ENCODE measurements at places on chromosomes 12 and 14. TPM values are rescaled to one million over a fixed set of nuclear protein-coding genes. Genes with fewer than 3 reads are reported as not detected.

DNA sequence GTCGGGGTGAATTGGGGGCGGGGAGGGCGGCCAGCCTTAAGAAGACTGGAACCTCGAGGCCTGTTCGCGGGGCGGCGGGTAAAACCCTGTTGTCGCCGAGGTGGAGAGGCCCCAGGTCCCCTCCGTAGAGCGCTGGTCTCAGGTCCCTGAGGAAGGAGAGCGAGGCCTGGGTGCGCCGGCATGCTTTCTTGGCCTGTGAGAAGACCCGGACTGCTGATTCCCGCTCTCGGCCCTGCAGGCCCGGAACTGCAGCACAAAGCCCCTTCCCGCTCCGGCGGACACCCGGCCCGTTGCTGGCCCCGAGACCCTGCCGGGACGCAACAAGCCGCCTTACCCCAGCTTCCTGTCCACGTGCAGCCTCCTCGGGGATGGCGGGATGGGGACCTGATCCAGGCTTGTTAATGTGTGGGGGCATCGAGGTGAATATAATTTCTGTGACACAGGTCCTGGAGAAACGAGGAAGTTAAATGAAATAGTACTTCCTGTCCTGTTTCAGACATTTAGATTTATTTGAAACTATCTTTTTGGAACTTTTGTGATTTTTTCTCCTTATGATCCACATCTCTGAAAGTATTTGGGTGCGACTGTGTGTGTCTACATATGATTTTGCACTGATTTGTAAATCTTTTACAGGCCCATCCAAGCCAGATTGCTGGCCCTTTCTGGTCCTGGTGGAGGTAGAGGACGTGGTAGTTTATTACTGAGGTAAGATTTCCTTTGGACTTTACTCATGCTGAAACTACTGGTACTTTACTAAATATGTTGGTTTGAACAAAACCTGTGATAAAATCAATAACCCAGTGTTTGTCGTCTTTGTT lies 600 bp downstream of the PNN start:
- DNase-seq = no peak

DNA sequence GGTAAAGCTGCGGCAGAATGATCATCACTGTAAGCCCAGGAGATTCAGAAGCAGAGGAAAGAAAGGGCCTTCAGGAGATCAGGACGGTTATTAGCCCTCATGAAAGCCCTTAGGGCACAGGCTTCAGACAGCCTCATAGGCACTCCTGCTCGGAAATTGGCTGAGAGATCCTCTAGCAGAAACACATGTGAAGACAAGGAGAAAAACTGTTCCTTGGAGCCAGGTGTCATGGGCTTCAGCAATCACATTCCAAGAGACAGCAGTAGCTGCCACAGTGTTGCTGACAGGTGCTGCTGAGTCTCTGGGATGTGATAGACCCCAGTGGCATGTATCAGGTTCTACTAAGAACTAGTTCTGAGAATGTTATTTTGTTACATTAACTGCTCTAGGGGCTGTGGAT lies 88.8 kb upstream of the DYRK2 start:
- no peak for DNase-seq

- no peak for DNase-seq
Measured at GRCh38 chr12:66739940-66740651, 61.2 kb upstream of the GRIP1 start.

DNA sequence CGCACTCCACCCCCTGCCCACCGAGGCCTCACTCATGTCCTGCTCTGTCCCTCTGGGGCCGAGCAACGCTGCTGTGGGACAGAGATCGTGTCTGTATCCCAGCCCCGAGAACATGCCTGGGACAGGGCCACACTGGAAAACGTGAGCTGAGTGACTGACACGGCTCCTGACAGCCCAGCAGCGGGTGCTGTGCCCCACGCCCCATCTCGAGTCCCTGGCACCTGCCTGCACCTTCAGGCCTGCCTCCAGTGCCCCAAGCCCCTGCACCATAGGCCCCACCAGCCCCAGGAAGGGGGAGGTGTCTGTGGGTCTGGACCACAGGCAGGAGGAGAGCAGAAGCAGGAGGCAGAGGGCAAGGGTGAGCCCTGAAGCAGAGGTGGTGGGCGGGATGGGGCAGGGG lies 34.6 kb upstream of the UBC start:
- no peak for DNase-seq

- DNase-seq = no peak
Measured at GRCh38 chr12:112900298-112901145, 6.2 kb upstream of the OAS1 start.

DNA sequence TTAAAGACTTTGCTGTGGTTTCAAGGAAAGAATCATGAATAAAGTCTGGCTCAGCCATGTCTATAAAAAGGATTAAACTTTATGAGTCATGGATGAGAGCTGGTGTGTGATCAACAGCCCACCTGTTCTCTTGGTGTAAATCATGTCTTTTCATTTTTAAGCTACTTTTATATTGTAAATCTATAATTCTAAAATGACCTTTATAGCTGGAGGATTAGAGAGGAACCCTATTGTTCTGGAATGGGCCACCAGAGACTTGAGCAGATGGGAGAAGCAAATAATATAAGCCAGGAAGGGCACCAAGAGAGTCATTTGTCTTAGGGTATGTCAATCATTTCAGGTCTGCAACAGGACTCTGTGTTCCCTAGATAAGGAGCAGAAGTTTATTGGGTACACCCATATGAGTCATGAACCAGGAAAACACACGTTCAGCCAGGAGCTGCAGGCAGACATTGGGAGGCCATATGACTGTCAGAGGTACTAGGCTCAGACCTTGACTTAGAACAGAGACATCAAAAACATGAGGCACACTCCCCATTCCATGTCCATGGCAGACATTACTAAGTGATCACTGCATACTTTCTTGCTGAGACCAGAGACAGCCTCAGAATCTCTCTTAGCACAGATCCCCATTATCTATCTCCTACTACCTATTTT lies 49.3 kb downstream of the NDUFA12 start:
- DNase-seq = no peak

DNA sequence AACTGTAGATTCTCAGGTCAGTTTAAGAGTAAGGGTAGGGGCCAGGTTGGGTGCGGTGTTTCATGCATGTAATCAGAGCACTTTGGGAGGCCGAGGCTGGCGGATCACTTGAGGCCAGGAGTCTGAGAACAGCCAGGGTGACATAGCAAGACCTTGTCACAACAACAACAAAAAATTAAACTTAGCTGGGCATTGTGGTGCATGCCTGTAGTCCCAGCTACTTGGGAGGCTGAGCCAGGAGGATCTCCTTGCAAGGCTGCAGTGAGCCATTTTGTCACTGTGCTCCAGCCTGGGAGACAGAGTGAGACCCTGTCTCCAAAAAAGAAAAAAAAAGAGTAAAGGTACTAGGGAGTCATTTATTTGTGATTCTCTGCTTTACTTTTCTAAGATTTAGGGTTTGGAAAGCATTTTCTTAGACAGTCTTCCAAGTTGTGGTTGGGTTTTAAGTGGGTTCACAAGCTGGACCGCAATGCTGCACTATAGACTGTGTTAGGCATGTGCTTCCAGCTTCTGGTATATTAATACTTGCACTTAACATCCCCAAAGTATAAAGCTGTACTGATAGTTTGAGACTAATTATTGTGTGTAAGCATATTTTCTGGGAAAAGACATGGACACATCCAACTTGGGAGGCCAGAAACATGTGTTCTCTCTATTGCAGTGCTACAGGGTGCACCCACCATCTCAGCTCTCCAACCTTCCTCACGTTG lies 49.1 kb upstream of the HECTD1 start:
- DNase-seq = no peak

DNA sequence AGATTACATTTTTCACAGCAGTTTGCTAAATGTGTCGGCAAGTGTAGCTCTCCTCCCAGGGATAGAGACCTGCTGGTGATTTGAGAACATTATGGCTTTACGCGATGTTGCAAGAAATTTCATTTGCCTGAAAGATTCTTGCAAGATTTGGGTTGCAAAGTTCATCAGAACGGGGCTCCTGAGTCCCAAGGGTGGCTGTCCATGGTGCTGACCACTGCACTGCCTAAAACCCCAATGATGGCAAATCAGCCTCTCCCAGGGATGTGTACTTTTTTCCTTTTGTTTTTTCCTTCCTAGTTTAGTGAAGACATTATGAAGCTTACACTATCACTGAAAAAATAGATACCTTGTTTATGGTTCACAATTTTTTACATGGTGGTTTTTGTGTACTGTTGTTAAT lies 85.4 kb downstream of the WSCD2 start:
- DNase-seq = peak; percentile 43

- no peak for DNase-seq
Measured at GRCh38 chr12:52312086-52312485, 9.1 kb downstream of the KRT83 start.

MYF5 gene
- total RNA-seq = not detected

DNA sequence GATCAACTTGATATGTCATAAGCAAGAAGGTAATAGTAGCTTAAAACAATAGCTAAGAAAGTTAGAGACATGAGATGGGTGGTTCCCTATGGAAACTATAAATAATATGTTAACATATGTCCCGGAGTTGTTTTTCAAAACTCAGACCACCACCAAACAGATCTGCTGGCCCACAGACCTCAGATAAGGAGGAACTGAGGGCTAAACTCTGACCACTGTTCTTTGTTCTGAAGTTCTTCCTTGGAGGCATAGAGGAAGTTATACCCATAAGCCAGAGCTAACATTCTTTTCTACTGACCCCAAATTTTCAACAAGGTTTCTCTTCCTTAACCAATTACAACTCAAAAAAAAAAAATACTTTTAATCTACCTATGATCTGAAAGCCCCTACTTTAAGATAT lies 156.1 kb upstream of the FSCB start:
- no peak for DNase-seq

Measured in liver (tissue), 10 donors.